ENCODE measurements at places on chromosomes 3 and 15.

DNA sequence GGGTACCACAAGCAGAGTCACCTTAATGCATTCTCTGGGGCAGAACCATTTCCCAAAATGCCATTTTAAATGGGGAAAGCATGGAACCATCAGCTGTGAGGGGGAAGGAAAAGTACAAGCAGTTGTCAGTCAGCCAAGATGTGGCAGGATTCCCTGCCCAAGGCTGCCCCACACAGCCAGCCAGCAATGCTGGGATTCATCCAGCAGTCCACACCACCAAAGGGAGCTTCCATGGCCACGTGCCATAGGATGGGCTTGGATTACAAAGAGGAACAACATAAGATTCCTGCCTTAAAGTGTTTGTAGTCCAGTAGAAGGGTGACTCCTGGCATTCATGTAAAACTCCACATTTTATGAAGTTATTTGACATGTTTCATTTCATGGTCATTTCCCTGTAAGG, 233.3 kb downstream of the SHOX2 start:
- DNase-seq: no peak

DNA sequence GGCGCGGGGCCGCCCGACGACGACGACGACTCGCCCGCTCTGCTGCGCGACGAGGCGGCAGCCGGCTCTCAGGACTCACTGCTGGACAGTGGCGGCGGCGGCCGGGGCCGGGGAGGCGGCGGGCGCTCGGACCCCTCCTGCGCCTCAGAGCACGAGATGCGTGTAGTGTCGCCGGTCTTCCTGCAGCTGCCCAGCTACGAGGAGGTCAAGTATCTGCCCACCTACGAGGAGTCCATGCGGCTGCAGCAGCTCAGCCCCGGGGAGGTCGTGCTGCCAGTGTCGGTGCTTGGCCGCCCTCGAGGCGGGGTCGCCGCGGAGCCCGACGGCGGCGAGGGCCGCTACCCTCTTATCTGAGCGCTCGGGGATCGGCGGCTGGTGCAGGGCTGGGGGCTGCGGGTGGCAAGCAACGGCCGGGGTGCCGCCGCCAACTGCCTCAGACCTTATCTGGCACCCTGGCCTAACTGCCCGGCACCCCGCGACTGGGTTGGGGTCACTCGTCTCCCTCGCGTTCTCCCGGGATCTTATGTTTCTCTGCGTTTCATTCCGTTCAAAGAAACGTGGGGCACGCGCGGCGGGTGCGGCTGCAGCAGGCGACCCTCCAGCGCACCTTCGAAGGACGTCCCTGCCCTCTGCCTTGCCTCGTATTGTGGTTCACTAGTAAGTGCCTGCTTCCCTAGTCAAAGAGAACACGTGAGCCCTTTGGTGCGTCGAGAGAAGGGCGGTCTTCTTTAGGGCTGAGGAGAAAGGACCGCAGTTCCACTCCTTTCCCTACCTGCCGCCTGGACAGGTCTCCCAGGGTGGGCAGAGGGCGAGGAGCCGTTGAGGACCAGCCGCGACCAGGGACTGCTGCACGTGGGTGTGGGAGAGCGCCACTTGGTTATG, 1.0 kb downstream of the C3orf80 start:
- DNase-seq: peak; percentile 23

- DNase-seq: no peak
These were observed 20.4 kb upstream of the MAP6D1 start for GRCh38 chr3:183845608-183846288.

DNA sequence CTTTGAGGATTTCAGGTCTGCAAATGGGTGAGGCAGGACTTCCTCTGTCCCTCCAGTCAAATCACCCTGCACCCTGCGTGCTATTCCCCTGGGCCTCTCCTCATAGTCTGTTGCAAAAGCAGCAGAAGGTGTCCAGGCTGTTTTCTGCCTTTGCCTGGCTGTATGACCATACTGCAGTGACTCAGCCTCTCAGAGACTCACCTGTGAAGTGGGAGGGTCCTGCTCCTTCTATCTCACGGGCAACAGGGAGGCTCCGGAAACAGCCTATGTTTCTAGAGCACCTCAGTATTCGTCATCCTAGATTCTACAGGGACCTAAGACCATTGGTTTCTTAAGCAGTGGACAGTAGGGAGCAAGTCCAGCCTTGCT, 216.4 kb downstream of the TLE3 start:
- DNase-seq: no peak

- DNase-seq: no peak
These were observed 808.8 kb downstream of the TUSC7 start for GRCh38 chr3:117518364-117518763.

DNA sequence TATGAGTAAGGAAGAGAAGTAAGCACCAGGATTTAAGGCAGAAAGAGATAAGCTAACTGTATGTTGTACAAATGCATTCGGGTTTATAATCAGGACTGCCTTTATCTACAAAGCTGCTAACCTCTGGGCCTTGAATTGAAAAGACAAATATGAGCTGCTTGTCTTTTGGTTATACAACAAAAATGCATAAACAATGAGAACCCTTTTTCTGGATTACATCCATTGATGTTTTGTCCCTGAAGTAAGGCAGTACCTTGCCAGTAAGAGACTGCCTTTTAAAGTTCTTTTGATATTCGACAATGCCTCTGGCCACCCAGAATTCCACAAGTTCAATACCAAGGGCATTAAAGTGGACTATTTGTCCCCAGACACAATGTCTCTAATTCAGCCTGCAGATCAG, 280.7 kb downstream of the ZNF621 start:
- DNase-seq: no peak

- peak; percentile 54 for DNase-seq
These were observed 377.1 kb upstream of the TBL1XR1 start for GRCh38 chr3:177574222-177574856.

- no peak for DNase-seq
These were observed 52.3 kb downstream of the GLB1 start for GRCh38 chr3:33044676-33045075.

DNA sequence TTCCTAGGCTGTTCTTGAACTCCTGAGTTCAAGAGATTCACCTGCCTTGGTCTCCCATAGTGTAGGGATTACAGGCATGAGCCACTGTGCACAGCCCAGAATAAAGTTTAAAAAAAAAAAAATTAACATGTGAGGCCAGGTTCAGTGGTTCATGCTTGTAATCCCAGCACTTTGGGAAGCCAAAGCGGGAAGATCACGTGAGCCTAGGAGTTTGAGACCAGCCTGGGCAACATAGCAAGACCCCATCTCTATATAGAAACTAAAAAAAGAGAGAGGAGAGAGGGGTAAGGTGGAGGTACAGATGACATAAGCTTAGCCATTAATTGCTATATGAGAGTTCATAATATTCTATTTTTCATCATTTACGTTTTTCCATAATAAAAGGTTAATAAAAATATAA, 21.5 kb downstream of the ZNF148 start:
- DNase-seq: no peak

DNA sequence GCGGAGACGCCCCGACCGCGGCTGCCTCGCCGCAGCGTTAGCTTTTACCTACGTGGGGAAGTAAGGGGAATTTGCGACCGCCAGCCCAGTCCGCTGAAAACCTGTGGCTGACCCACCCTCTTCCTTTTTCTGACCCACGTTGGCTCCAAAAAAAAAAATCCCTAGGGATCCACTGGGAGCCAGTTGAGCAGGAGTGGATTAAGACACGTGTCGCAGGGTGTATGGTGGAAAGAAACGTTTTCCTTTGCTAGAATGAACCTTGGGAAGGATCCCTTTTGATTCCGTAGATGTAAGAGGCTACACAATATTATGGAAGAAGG, 575 bp upstream of the PCYT1A start:
- DNase-seq: no peak

- DNase-seq: no peak
These were observed 30.3 kb upstream of the HHATL start for GRCh38 chr3:42732829-42733459.

DNA sequence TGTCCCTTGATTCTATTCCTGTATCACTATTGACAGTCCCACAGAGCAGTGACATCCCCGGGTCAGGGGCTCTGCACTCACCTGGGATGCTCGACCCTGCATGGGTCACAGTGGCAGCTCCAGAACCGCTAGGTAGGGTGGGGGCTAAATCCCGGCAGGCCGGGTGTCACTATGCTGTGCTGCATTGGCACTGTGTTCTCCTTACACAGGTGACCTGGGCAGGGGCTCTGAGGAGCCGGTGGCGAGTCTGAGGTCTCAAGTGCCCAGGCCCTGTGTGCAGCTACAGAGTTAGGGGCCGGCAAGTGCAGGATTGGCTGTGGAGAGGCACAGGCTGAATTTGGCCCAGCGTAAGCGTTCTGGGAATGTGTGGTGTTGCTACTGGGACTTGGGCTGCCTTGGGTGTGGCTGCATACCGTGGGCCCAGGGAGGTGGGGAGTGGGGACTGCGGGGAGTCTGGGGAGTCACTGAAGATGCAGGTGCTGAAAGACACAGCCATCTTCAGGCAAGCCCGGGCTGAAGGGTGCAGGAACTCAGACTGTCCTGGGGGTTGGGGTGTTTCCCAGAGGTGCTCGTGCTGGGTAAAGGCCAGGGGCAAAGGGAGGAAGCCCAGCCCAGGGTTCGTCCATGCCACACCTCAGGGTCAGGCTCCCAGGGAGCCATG, 102.6 kb upstream of the PRR20G start:
- DNase-seq: no peak

GRCh38 chr3:156416846-156417558, 137.9 kb downstream of the SSR3 start:
- no peak for DNase-seq

GRCh38 chr3:108124337-108125152, 33.7 kb upstream of the CD47 start:
- no peak for DNase-seq

GRCh38 chr3:177948716-177949425, 587.4 kb upstream of the KCNMB2 start:
- DNase-seq: no peak

GRCh38 chr3:120597445-120598049, 1.4 kb downstream of the NDUFB4 start:
- no peak for DNase-seq

- no peak for DNase-seq
These were observed 173.4 kb upstream of the PPP2R3A start for GRCh38 chr3:135792174-135792573.

DNA sequence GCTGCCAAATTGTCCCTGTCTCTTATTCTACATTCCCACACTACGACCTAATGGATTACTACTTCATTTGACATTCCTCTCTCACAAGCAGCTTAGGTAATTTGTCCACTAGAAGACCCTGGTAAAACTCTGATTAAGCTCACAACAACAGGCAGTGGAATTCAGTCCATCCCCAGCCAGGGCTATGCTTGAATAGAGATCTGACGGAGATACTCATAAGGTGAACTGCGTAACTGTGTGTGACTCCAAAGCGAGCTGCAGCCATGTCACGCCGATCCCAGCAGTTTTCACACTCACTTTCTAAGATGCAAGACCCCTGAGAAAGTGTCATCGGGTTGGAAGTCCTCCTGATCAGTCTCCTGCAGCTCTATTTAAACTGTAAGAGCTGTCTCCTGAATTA, 25.7 kb upstream of the ROBO2 start:
- peak; percentile 35 for DNase-seq

DNA sequence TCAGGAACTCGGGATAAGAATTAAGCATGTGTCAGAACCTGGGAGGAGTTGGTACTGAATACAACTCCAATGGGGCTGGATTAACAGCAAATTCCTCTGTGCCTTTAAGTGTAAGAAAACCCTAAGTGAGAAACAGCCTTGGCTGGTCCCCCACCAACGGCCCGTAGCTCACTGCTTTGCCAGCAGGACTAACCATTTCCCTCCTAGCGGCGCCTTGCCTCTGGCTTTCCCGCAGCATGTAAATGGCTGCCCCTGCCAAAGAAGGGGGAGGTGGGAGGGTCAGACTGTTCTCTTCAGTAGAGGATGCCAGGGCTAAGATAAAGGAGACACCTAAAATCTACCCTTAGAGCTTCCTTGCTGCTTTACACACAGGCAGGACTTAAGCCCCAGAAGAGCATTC, 51.0 kb upstream of the SH3GL3 start:
- peak; percentile 21 for DNase-seq

- DNase-seq: no peak
These were observed 30.7 kb upstream of the USP3 start for GRCh38 chr15:63473749-63473998.

DNA sequence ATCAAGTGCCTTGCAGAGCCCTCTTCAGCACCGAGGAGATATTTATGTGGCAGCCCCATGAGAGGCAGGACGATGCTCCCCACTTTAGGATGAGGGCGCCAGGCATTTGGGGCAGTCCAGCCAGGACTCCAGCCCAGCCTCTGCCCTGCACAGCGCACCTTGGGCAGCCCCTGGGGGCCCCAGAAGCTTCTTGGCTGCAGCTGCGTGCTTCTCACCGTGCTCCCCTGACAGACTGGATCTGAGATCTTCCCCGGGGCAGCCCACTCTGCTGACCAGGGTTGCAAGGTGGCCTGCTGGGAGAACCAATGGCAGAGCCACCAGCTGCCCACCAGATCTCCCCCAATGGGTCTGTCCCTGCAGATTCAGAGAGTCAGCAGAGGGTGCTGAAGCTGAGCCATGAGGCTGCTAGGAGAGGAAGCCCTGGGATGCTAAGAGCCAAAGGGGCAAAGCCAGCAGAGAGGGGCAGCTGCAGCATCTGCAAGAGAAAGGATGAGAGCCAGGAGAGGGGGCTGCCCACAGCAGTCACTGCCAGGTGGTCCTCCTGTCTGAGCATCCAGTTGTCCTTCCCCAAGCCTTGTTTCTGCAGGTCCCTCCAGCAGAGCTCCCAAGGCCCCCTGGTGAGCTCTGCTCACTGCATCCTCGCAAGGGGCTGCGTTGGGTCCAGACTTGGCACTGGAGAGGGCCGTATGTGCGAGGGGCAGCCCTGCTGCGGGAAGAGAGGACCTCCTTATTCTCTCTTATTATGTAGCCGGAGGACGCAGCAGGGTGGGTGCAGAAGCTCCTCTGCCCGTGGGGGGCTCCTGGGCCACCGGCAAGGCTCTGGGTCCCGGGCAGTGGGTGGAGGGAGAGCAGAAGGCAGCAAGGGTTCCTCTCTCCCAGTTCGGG, 14.7 kb upstream of the KLF13 start:
- DNase-seq: no peak

- no peak for DNase-seq
These were observed 294.3 kb downstream of the LRTM1 start for GRCh38 chr3:54633444-54634121.

- no peak for DNase-seq
These were observed 81.1 kb downstream of the CHSY1 start for GRCh38 chr15:101170568-101171350.

DNA sequence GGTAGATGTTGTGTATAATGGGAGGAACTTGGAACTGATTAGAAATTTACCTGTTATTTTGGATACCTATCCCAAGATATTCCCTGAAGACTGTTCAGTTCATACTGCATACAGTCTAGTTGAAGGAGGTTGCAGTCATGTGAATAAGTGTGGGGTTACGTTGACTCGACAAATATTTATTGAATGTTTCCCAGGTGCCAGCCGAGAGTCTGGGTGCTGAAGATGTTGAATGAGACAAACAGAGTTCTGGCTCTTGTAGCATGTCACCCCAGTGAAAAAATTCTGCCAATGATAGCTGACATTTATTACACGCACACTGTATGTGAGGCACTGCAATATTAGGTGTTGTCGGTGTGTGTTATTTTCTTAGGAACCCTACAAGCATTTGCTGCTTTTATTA, 176.0 kb downstream of the KCNMB2 start:
- DNase-seq: no peak

- no peak for DNase-seq
These were observed 41.7 kb downstream of the TCF12 start for GRCh38 chr15:56960116-56960515.

GRCh38 chr15:45187578-45187893, 230 bp downstream of the SHF start:
- no peak for DNase-seq

GRCh38 chr3:134253475-134254226, 3.0 kb upstream of the RYK start:
- no peak for DNase-seq

GRCh38 chr3:187274977-187275338, 16.6 kb downstream of the MASP1 start:
- peak; percentile 56 for DNase-seq
